PC-9 (cell line): ENCODE measurements at places on chromosomes 16 and 17.

GRCh38 chr17:69948406-69948805 lies 126.6 kb upstream of the KCNJ16 start:
- no peaks in the 10 kb centered on the region for H3K27me3 ChIP-seq
- no peaks in the 10 kb centered on the region for H3K36me3 ChIP-seq
- no peak overlapping the region for H3K4me3 ChIP-seq
- H3K27ac ChIP-seq: no peak overlapping the region
- DNase-seq: no peak
- H3K4me1 ChIP-seq: no peaks in the 10 kb centered on the region

DNA sequence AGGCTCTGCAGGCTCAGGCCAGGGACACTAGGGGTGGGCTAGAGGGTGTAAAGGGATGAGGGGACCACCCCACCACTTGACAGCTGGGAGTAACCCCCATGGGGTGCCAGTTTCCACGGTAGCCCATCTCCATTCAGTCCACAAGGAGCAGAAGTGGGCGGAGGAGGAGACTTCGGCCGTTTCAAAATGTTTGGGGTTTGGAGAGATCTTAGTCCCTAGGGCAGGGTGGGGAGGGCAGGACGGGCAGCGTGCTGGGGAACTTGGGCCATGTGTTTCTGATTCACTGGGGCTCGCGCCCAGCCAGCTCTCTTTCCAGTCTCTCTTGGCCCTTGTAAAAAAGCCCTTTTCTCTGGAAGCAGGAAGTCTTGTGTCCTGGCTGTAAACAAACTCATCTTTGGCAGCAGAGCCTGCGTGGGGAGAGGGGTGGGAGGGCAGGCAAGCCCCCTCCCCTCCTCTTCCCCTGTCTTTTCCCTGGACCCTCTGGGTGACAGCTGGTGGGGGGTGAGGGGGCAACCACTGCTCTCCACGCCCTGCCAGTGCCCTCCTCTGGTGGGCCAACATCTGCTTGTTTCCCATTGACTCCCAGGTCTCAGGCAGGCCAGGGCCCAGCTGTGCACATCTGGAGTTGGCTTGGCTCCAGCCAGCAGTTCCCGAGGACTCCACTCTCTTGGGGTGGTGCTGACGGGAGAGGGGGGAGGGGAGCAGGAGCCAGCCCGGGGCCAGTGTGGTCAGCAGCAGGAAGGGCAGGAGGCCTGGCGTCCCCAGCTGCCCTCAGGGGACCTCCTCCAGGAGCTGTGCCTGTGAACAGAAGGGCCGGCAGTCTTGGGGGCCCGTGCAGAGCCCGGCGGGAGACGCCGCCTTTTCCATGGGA lies 8.1 kb downstream of the CYGB start:
- peaks cover 36% of the 10 kb centered on the region for H3K4me1 ChIP-seq
- peak overlapping the region; percentile 54 for H3K27ac ChIP-seq
- DNase-seq: no peak
- no peaks in the 10 kb centered on the region for H3K36me3 ChIP-seq
- H3K4me3 ChIP-seq: no peak overlapping the region

- no peaks in the 10 kb centered on the region for H3K4me1 ChIP-seq
- DNase-seq: no peak
- no peaks in the 10 kb centered on the region for H3K36me3 ChIP-seq
- H3K4me3 ChIP-seq: no peak overlapping the region
- no peak overlapping the region for H3K27ac ChIP-seq
These were observed 12.0 kb downstream of the TBC1D16 start for GRCh38 chr17:80023481-80024205.

GRCh38 chr17:62790564-62790986 lies 17.5 kb downstream of the MARCHF10 start:
- H3K36me3 ChIP-seq: no peaks in the 10 kb centered on the region
- peaks cover 53% of the 10 kb centered on the region for H3K4me1 ChIP-seq
- no peaks in the 10 kb centered on the region for H3K27me3 ChIP-seq
- H3K27ac ChIP-seq: peak overlapping the region; percentile 94

DNA sequence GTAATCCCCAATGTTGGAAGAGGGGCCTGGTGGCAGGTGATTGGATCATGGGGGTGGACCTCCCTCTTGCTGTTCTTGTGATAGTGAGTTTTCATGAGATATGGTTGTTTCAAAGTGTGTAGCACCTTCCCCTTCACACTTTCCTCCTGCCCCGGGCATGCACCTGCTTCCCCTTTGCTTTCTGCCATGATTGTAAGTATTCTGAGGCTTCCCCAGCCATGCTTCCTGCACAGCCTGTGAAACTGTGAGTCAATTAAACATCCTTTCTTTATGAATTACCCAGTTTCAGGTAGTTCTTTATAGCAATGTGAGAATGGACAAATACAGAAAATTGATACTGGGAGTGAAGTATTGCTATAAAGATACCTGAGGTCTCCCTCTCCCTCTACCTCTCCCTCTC lies 29.4 kb downstream of the RNF112 start:
- no peaks in the 10 kb centered on the region for H3K36me3 ChIP-seq
- DNase-seq: no peak
- no peaks in the 10 kb centered on the region for H3K4me1 ChIP-seq
- no peaks in the 10 kb centered on the region for H3K27me3 ChIP-seq

DNA sequence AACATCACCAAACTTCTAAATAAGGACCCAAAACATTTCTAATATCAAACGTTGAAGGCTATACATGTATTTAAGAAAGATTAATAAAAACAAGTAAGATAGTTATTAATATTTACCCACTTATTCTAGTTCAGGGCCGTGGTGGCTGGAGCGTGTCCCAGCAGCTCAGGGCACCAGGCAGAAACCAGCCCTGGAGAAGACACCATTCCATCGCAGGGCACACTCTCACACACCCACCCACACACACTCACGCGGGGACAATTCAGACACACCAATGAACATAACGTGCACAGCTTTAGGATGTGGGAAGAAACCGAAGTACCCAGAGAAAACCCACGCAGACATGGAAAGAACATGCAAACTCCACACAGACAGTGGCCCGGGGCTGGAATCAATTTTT lies 13.5 kb downstream of the C17orf67 start:
- no peak overlapping the region for H3K27ac ChIP-seq
- no peaks in the 10 kb centered on the region for H3K27me3 ChIP-seq
- no peak for DNase-seq
- H3K4me3 ChIP-seq: no peak overlapping the region
- H3K4me1 ChIP-seq: 0 out of 2 replicates have a peak, but pooled peaks cover 14% of the 10 kb centered on the region
- H3K36me3 ChIP-seq: no peaks in the 10 kb centered on the region
